ENCODE measurements at places on chromosomes 7 and 10. TPM values are rescaled to one million over a fixed set of nuclear protein-coding genes. Genes with fewer than 3 reads are reported as not detected.

HHEX gene
- 12.2 TPM for total RNA-seq

FAM13C gene
- total RNA-seq = 11.8 TPM

GRCh38 chr7:83040484-83040883, 122.2 kb downstream of the PCLO start:
- no peak for DNase-seq

GRCh38 chr7:73526896-73527821, 5.1 kb upstream of the BAZ1B start:
- DNase-seq = no peak

DNA sequence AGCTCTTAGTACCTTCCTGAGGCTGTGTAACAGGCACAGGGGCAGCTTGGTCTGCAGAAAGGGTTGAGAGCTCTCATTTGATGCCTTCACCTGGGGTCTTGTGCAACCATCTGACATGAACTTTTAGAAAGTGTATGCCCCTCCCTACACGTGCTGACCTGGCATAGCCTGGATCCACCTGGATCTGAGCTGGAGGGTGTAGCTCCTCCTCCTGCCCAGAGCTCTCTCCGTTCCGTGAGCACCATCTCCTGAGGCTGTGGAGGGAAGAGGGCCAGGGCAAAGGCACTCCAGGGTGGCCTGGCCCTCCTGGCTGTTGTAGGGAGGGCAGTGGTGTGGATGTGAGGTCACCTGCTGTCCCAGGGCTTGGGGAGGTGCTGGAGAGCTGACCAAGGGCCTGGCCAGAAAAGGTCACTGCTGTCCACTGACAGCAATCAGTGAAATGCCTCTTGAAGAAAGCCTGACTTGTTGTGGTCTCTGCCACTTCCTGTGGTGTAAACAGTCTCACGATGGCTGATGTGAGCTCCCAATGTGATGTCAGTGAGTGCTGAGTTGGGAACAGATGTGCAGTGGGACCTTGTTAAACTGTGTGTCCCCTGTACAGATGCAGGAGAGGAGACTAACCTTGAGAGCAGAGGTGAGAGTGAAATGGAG, 23.0 kb downstream of the AMZ1 start:
- DNase-seq = no peak

DNA sequence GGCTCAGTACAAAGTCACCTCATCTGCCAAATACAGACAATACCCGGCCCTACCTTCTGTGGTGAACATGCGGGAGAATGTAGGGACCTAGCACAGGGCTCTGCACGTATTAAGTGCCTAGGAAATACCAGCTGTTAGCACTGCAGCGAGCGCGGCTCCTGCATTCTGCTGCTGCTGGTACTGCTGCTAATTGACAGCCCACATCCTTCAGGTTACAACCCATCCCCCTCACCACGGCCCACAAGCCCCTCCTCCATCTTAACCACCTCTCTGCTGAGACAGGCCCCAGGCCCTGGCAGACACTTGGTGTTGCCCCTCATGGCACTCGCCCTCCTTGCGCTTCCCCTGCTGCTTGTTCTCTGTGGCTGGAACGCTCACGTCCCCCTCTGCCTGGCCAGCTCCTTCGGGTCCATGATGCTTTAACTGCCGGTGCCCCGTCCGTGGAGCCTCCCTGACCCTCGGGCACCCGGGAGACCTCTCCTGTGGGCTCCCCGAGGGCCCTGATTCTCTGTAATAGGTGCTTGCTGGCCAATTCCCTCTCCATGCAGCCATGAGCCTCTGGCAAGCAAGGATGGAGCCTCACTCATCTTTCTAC, 53.3 kb upstream of the LOXL4 start:
- no peak for DNase-seq

DNA sequence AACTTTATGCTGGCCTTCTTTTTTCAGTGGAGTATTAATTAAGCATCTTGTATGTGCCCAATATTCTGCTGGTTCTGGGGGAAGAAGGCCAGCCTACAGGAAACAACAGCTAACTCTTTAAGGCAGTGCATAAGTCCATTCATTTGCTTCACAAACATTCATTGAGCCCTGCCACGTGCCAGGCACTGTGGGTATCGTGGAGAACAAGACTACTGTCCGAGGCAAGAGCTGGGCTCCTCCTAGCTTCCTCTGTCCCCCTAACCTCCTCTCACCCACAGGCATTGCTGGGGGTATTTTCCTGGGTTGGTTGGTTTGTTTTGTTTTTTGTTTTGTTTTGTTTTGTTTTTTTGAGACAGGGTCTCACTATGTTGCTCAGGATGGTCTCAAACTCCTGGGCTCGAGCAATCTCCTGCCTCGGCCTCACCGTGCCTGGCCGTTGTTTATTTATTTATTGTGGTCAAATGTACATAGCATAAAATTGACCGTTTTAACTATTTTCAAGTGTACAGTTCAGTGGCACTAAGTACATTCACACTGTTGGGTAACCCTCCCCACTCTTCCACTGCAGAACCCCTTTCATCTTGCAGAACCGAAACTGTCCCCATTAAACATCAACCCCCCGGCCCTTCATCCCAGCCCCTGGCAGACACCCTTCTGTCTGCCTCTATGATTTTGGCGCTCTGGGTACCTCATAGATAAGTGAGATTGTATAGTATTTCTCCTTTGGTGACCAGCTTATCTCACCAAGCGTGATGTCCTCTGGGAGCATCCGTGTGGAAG, 32.6 kb downstream of the CHST3 start:
- DNase-seq = no peak

DNA sequence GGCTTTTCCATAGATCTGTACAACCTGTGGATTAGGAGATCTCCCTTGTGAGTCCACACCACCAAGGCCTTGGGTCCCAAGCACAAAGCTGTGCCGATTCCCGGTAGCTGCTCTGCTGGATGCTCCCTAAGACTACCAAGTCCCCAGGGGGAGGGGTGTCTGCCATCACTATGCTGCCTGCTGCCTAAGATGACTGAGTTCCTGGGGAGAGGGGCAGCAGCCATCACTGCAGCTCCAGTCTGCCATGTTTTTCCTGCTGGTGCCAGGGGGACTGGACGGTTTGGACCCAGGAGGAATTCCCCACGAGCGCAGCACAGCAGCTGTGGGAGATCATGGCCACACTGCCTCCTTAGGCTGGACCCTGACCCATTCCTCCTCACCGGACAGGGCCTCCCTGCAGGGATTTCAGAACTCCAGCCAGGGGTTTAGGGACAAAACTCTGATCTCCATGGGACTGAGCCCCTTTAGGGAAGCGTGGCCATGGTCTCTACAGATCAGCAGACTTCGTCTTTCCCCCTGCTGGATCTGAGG, 1049.8 kb downstream of the SORCS1 start:
- DNase-seq = no peak
